ENCODE measurements at places on chromosomes 5 and 9.

- no peak for DNase-seq
These were observed 286.5 kb downstream of the MLLT3 start for GRCh38 chr9:20335668-20336332.

DNA sequence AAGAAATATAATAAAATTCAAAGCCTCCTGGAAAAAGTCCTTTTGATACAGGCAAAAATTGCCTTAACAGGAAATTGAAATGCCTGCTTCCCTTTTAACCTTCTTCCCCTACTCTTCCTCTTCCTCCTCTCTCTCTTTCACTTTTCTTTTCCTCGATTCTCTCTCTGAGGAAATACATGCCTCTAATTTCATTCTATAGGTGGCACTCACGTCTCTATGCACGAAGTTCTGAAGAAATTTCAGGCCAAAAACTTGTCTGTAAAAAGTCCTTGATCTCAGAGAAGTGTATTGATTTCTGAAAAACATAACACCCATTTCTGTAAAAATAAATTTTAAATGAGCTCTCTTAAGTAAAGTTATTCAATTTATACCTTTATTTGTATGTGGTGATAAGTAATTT lies 371.7 kb upstream of the IRX4 start:
- no peak for DNase-seq

- no peak for DNase-seq
These were observed 180.2 kb upstream of the SMC2 start for GRCh38 chr9:103913899-103914298.

DNA sequence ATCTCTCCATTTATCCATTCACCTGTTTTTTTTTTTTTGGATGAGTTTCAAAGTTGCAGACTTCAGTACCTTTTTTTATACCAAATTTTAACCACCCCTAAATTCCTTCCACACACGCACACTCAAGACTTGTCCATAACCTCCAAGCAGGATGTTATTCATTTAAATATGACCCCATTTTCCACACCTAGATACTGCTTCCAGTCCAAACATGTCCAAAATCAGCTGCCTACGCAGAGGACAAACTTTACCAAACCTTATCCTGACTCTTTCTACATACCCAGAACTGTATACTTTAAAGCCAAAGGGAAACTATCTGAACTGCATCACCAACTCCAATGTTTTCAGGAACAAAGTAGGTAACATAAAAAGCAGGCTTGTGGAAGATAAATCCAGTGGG lies 36.0 kb upstream of the FYB1 start:
- no peak for DNase-seq

DNA sequence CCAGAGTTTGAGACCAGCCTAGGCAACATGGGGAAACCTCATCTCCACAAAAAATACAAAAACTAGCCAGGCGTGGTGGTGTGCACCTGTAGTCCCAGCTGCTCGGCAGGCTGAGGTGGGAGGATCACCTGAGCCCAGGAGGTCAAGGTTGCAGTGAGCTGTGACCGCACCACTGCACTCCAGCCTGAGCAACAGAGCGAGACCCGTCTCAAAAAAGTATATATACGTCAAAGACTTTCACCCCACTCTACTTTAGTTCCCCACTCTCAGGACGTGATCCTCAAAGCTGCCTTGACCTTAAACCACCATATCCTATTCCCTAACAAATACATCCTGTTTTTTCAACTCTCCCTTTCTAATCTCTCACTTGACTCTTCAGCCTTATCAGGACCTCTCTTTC lies 41.0 kb downstream of the PCDHGC5 start:
- no peak for DNase-seq

- DNase-seq = no peak
These were observed 72.0 kb upstream of the COL5A1 start for GRCh38 chr9:134569626-134570025.

GRCh38 chr5:9858043-9858442 lies 227.9 kb upstream of the TAS2R1 start:
- DNase-seq = no peak

GRCh38 chr5:172371684-172372083 lies 82.6 kb downstream of the SH3PXD2B start:
- no peak for DNase-seq

DNA sequence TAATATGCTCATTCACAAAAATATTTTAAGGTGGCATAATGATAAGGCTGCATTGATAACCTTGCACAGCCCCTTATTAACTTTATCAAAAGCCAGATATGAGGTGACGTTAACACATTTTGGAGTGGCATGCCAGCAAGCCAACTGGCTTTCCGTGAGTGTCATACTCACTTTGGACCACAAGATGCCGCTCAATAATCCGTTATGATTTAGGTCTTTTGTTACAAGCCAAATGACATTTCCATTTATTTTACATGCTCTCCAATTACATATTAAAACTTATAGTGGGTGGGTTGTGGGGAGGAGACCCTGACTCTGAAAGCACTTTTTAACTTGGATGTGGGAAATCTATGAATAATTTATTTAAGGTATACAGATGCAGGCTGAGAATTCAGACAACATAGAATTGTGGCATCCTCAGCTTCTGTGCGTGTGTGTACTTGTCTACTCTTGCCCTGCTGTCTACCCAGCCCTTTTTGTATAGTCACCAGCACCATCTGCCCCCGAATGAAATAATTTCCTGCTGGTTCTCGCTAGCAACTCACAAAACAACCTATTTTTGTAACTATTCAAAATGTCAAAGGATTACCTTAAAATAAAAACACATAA lies 305.1 kb downstream of the PSAT1 start:
- DNase-seq = no peak

- no peak for DNase-seq
These were observed 33.1 kb upstream of the SETD9 start for GRCh38 chr5:56876327-56876726.

- no peak for DNase-seq
These were observed 175.5 kb downstream of the ANXA1 start for GRCh38 chr9:73327149-73327548.

GRCh38 chr9:87681271-87682061 lies 44.5 kb upstream of the CTSL start:
- no peak for DNase-seq

GRCh38 chr5:173721601-173722232 lies 105.3 kb upstream of the BOD1 start:
- no peak for DNase-seq

DNA sequence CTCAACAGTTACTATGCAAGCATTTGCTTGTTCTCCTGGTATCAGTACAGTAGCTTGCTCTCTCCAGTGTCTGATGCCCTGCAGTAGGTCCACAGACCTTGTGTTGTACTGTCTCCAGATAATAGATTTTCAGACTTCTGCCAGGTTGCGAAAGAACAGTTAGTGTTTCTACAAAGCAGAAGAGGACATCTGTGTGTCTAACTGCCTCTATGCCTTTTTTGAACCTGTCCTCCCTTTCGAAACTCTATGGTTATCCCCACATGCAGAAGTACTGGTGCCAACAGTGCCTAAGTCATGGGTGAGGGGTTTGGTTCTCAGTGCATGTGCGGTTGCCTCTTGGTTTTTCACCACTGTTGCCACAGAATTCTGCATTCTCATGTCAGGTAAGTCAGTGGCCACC lies 45.9 kb downstream of the KCNN2 start:
- DNase-seq = no peak

DNA sequence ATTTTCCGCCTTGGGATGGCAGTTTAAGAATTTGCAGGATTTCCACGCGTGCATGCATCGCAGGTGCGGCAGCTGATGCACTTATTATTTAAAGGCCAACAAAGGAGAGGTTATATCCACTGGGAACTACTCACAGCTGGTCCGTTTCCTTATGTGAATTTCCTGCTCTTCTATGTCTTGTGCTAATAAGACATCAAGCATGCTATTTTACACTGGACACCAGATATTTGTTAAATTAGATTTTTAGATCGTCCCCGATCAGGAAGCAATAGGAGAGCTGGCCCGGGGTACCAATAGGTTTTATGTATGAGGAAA lies 476 bp upstream of the DTWD2 start:
- no peak for DNase-seq

DNA sequence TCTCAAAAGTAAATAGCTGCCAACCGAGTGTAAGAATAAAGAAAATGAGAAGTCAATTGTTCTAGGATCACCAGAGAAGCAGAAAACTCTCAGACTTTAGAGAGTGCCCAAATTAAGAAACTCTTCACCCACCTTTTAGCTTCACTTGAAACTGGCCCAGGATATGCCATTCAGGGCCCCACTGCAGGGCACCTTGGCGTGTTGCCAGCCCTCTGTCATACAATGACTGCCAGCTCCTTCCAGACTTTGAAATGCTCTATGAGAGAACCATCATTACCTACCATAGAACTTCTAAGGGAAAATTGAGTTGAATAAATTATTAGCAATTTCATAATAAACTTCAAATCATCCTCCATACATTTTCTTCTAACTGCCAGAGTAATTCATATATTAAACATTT lies 240.5 kb downstream of the CETN3 start:
- DNase-seq = no peak

- no peak for DNase-seq
These were observed 68.3 kb downstream of the HTR4 start for GRCh38 chr5:148585988-148586387.

DNA sequence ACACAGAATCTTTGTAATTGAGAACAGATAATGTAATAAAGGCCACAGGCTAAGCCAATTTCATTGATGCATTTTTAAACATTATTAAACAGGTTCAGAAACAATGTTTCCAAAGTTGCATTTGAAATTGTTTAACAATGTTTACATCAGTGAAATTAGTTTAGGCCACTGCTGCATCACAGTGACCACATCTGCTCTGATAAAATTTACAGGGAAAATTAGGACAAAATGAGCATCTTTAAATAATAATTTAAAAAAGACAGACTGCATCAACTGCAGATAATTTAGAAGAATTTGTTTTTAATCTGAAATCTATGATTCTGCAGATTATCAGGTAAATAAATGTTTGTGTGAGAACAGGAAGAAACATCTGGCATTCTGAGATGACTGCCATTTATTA lies 420.4 kb downstream of the BNC2 start:
- no peak for DNase-seq

- DNase-seq = no peak
These were observed 448.6 kb upstream of the MPDZ start for GRCh38 chr9:13728131-13728530.

DNA sequence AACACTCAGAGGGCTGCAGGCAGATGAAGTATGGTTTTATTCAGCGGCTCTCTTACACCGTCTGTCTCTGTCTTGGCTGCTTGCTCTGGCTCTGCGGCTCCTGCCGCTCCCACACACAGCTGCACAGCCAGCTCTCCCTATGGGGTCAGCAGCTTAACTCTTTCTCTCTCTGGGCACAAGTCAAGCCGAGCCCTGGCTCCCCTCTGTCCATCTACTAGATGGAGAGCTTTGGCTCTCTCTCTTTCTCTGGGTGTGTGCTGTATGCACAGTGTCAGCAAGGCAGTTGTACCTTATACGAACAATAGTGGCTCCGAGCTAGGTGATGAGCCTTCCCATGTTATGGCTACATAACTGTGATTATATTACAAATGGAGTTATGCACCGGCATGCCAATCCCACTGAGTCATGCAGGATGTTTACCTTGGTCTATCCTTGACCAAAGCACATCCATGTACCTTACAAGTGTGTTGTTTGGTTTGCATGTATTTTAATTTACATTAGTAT lies 19.3 kb upstream of the PPP2CA start:
- DNase-seq = no peak

DNA sequence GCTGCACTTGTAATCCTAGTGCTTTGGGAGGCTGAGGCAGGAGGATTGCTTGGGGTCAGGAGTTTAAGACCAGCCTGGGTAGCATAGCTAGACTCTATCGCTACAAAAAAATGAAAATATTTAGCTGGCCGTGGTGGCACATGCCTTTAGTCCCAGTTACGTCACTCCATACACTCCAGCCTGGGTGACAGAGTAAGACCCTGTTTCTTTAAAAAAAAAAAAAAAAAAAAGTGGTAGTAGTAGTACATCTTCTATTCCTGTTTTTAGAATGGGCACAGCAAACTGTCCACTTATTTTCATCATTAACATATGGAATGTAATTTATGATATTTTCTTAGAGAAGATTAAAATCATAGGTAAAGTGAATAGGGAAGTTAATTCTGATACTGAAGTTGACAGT lies 48.2 kb downstream of the TRIO start:
- no peak for DNase-seq

- no peak for DNase-seq
These were observed 7.7 kb downstream of the CXXC5 start for GRCh38 chr5:139655727-139656271.

DNA sequence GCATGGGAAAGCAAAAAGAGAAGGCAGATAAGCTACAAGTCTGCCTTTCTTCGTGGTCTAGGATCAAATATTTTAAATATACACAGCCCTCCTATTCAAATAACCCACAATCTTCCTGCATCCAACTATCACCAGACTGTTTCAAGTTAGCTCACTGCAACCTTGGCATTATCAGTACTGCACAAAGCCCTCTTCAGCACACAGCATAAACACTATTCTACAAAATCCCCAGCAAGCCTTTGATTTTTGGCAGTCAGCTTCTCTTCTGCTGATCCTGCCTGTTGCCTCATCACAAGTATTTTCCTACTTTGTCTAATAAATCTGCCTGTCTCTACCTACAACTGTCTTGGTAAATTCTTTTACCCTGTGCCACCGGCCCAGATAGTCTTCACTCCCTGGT lies 142.9 kb downstream of the COX7C start:
- no peak for DNase-seq

GRCh38 chr9:98736226-98736625 lies 27.5 kb upstream of the GABBR2 start:
- DNase-seq = no peak

GRCh38 chr5:138654281-138654867 lies 79.2 kb upstream of the HSPA9 start:
- peak; percentile 7 for DNase-seq

- DNase-seq = no peak
These were observed 806.0 kb upstream of the ZNF608 start for GRCh38 chr5:125552486-125552885.

GRCh38 chr5:89421035-89421434 lies 538.1 kb upstream of the MEF2C start:
- no peak for DNase-seq

GRCh38 chr5:31218978-31219377 lies 25.5 kb downstream of the CDH6 start:
- DNase-seq = no peak

GRCh38 chr5:98510143-98510985 lies 263.1 kb upstream of the RGMB start:
- no peak for DNase-seq
